ENCODE measurements at places on chromosomes 1 and 21. TPM values are rescaled to one million over a fixed set of nuclear protein-coding genes. Genes with fewer than 3 reads are reported as not detected.

IL12RB2 gene
- 0.51 TPM for polyA plus RNA-seq

TTC39A gene
- 4.8 TPM for polyA plus RNA-seq

PLA2G2A gene
- polyA plus RNA-seq = not detected

ASTN1 gene
- polyA plus RNA-seq = 14.5 TPM

CASZ1 gene
- polyA plus RNA-seq = 6.6 TPM

IL19 gene
- polyA plus RNA-seq = not detected

PROK1 gene
- 1.1 TPM for polyA plus RNA-seq

CD101 gene
- 1.7 TPM for polyA plus RNA-seq

C1QTNF12 gene
- polyA plus RNA-seq = 1.4 TPM

SLFNL1 gene
- 0.27 TPM for polyA plus RNA-seq

GRCh38 chr1:23202263-23202749 lies 15.0 kb downstream of the HTR1D start:
- no peak for DNase-seq

GRCh38 chr1:45013551-45014209 lies 1.6 kb downstream of the UROD start:
- no peak for DNase-seq

DNA sequence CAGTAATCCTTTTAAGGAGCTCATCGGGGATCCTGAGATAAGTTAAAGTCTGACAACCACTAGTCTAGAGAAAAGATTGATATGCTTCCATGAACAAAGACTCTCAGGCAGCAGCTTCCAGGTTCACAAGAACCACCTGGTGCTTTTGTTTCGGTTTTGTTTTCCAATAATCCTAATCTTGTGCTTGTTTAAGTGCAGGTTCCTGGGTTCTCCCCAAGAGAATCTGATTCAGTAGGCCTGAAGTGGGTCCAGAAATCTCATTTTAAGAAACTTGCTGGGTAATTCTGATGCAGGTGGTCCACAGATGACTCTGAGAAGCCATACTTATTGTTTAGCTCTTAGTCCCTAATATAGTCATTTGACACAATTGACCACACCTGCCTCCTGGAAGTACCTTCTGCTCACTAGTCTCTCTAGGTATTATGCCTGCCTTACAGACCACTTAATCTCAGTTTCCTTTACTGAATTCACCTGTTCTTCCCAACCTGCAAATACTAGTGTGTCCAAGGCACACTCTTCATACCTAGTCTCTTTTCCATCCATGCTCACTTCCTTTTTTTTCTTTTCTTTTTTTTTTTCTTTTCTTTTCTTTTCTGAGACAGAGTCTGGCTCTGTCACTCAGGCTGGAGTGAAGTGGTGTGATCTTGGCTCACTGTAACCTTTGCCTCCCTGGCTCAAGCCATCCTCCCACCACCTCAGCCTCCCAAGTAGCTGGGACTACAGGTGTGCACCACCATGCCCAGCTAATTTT lies 20.5 kb upstream of the FRRS1 start:
- no peak for DNase-seq

- no peak for DNase-seq
Measured at GRCh38 chr1:74933500-74933899, 200.5 kb downstream of the TYW3 start.

- DNase-seq = no peak
Measured at GRCh38 chr1:110513511-110513910, 5.5 kb downstream of the KCNA10 start.

GRCh38 chr1:2201062-2201461 lies 6.5 kb upstream of the FAAP20 start:
- DNase-seq = no peak

- DNase-seq = no peak
Measured at GRCh38 chr1:54485416-54485815, 62.6 kb upstream of the ACOT11 start.

DNA sequence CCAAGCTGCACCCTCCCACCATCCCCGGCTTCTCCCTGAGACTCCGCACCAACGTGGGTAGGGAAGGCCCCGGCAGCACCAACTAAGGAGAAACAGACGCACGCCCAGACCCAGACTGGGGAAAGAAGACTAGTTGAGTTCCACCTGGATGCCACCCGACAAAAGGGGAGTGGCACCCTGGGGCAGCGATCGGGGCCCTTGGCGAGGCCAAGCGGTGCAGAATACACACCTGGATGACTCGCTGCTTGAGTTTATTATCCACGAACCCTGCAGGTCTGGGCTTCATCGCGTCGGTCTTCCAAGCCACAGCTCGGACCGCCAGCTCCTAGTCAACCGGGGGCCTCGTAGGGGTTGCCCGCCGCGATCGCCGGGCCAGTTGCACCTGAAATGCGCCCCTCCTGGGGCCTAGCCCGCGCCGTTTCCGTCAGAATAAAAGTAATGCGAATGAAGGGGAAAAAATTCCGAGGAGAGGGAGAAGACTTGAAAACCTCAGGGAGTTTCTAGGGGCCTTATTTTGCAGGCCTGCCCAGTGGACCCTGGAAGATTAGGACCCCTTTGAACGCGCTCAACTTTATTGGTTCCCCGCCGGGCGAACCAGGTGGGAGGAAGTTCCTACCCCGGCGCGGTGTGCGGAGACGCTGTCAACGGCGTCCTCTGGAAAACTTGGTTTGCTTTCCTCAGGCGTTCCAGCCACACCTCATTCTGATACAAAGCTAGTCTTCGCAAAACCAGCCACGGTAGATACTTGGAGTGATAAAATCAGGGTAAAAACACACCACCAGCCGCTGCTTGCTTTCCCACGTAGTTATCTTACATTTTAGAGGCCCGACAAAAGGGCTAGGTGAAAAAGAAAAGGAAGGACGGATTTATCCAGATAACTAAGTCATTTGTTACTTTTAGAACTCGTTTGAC lies at the start of gene NVL:
Gene NVL (minus strand): TSS at position 331 of the 912 bp plus-strand sequence. CDS start 45 bp downstream, at position 286.
- DNase-seq = peak; percentile 95

DNA sequence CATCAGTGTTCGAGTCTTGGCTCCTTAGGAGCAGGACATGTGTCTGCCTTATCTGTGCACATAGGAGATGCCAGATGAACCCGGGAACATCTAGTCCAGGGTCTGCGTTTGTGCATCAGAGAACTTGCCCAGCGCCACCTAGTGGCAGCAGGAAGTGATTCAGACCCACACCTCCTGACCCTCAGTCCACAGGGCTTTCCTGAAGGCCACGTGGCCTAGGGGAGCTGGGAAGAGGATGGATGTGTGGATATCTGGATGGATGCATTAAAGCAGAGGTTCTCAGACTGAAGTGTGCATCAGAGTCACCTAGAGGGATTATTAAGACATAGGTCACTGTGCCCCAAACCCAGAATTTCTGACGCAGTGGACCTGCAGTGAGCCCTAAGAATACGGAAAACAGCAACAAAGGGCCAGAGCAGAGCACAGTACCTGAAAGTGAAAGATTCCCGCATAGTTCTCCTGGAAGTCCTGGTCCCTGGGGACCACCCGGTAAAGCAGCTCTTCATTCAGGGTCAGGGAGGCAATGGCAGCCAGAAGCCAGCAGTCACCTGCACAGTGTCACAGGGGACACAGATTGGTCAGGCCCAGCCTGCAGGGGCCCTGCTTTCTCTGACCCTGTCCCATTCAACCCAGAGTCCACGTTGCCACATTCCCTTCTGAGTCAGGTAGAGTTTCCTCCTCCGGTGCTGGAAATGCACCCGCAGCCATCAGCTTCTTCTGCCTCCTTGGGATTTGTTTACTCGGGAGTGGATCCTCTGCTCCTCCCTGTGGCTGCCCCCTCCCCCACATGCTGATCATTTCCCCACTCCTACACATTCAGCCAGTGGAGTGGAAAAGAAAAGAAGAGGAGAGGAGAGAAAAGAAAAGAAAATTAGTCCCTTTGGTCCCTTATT lies 37.0 kb downstream of the CAPN8 start:
- no peak for DNase-seq

DNA sequence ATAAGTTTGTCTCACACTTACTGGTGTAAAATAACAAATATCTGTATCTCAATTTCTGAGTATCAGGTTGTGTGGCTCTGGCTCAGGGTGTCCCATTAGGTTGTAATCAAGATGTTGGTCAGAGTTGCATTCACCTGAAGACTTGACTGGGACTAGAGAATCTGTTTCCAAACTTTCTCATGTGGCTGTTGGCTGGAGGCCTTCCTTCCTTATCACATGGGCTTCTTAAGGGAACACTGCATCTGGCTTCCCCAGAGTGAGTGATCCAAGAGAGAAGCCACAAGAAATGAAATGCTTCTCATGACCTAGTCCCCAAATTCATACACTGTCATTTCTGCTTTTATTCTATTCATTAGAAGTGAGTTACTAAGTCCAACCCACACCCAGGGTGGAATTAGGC lies 568.4 kb upstream of the CAMK1G start:
- no peak for DNase-seq

DNA sequence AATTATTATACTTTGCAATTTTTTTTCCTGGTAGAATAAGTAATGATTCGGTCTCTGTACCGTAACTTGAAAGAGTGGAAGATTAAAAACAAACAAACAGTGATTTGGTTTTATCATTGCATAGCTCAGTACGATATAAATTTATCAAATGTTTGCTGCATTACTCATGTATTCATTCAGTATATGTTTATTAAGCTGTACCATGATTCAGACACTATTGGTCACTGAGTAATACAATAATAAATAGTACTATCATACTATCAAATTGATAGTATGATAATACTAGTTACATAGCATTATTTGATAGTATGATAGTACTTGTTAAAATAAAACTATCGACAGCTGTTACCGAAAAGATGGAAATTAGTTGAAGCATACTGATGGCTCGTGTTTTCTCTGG lies 12.1 kb downstream of the CENPF start:
- DNase-seq = no peak

DNA sequence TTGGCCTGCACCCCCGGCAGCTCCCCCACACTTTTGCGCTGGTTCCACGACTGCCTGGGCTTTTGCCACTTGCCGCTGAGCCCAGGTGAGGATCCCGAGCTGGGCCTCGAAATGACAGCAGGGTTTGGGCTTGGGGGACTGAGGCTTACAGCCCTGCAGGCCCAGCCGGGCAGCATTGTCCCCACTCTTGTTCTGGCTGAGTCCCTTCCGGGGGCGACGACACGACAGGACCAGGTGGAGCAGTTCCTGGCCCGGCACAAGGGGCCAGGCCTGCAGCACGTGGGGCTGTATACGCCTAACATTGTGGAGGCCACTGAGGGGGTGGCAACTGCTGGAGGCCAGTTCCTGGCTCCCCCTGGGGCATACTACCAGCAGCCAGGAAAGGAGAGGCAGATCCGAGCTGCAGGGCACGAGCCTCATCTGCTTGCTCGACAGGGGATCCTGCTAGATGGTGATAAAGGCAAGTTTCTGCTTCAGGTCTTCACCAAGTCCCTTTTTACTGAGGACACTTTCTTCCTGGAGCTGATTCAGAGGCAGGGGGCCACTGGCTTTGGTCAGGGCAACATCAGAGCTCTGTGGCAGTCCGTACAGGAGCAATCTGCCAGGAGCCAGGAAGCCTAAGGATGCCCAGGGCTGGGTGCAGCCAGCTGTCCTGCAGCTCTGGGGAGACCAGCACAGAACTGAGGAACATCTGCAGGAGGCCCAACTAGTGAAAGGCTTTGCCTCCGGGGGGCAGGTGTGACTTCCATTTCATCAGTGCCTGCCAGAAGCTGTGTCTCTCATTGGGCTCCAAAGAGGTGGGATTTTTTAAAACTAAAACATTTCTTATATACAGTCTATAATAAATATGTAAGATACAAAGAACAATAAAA lies 1.2 kb downstream of the HPDL start:
- no peak for DNase-seq

GRCh38 chr1:15016526-15016925 lies 137.0 kb upstream of the TMEM51 start:
- no peak for DNase-seq

- DNase-seq = no peak
Measured at GRCh38 chr1:37433171-37433570, 41.2 kb upstream of the ZC3H12A start.

DNA sequence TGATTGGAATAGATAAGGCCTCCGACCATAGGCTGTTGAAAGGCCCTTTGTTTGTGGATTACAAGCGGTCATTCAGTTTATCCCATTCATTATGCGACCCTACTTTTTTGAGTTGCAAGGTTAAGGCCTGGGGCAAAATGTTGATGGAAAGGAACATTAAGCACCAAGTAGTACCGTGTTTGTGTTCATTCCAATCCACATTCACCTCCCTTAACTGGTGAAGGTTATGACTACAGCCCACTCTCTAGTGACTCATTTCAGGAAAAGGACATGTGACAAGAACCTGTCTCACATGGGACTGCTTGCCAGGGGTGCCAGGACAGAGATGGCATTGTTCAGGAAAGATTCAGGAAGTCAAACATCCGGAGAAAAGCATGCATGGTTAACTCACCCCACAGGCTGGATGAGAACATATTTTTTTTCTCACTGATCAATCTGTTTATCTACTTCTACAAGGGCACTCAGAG lies 81.6 kb downstream of the CD58 start:
- no peak for DNase-seq

GRCh38 chr1:20343149-20343937 lies 52.7 kb downstream of the VWA5B1 start:
- DNase-seq = peak; percentile 91

- no peak for DNase-seq
Measured at GRCh38 chr1:203638950-203639349, 12.3 kb downstream of the ATP2B4 start.

- DNase-seq = no peak
Measured at GRCh38 chr1:7473223-7474142, 297.6 kb upstream of the VAMP3 start.

GRCh38 chr1:240338837-240339236 lies 247.2 kb downstream of the FMN2 start:
- no peak for DNase-seq

- DNase-seq = peak; percentile 89
Measured at GRCh38 chr21:26098772-26099397, 71.7 kb downstream of the APP start.

GRCh38 chr1:87642581-87643221 lies 314.0 kb downstream of the LMO4 start:
- peak; percentile 76 for DNase-seq

DNA sequence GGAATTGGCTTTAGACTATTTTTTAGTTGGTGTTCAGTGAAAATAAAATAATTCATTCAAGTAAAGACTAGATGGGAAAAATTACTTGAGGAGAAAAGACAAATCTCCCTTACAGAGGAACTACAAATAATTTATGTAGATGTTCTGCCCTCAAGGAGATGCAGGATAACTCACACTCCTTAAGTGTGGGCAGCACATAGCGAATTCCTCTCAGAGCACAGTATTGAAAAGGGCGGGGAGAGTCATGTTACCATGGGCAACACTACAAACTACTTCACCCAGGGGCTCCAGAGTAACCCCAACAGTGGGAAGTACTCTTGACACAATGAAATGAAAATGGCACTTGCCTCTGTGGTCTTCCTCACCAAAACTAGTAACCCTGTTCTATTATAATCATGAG lies 20.6 kb upstream of the LAMC2 start:
- DNase-seq = no peak
